ENCODE measurements at places on chromosomes 16 and 17.

- peak; percentile 28 for DNase-seq
Observed at GRCh38 chr17:3744014-3744413, 20.3 kb downstream of the HASPIN start.

DNA sequence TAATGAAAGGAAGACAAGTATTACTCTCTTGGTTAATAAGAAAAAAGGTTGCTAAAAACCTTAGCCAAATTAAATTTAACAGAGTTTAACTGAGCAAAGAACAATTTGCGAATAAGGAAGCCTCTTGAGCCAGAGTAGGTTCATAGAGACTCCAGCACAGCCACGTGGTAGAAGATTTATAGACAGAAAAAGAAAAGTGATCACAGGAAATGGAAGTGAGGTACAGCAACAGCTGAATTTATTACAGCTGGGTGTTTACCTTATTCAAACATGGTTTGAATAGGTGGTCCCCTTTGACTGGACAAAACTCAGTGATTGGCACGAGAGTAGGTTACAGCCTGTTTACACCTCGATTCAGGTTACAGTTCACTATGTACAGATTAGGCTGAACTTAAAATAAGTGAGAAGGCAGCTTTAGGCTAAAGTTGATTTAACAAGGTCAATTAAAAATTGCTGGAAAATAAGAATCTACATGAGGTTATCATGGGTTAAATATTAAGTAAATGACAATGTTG is 3.3 kb upstream of the CCL15 start:
- DNase-seq = no peak

- DNase-seq = peak; percentile 71
Observed at GRCh38 chr17:17694169-17695081, 13.2 kb downstream of the RAI1 start.

DNA sequence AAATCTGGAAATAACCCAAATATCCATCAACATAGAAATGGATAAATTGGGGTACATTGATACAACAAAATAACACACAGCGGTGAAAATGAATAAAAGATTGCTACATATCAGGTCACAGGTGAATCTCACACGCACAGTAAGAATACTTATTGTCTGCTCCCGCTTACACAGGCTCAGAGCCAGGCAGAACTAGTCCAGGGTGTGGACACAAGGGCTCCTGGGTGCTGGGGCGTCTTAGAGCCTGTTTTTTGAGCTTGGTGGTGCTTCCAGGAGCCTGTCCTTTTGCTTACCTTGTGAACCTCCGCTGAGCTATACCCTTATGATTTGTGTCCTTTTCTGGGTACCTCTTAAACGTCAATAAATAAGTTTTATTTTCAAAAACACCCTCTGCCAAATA is 19.8 kb upstream of the C16orf74 start:
- no peak for DNase-seq

DNA sequence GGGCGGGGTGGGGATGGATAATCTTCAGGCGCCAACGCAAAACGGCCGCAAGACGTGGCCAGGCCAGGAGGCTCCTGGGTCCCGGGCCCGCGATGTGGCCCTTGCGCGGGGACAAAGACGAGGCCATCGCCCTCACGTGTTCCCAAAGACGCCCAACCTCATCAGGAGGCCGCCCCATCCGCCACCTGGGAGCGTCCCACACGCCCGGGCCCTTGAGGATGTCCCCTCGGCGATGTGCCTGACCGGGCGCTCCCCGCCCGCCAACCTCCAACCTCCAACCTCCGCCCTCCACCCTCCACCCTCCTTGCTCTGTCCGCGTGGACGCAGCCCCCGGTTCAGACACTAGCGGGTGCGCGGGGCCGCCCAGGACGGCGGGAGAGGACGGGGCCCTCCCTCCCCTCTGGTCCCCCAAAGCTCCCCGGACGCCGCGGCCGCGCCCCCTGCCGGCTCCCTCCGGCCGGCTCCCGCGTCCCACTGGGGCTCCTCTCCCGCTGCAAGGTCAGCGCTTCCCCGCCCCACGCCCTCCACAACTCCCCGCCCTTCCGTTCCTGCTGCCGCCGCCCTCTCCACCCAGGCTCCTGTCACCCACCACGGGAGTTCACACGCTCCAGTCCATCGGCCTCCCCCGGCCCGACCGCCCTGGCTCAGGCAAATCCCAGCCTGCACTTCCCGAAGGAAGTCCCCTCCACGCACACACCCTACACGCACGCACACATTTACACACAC is 250.8 kb upstream of the RPL38 start:
- no peak for DNase-seq

- peak; percentile 35 for DNase-seq
Observed at GRCh38 chr17:60524463-60525327, 1.3 kb downstream of the APPBP2 start.

DNA sequence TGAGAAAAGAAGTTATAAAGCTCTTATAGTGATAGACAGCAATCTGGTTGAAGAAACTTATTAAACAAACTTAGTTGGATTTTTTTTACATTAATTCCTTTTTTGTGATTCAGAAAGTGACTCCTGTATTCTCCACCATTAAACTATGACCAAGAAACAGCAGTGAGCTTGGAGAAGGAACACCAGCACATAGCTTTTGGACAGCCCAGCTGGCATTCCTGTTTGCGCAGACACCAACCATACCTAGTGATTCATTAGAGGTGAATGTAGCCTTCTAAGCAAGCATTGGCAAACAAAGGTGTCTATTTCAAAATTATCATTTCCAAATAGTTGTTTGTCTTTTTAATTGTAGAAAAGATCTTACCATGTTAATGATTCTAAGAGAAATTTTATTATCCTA is 94.4 kb downstream of the STXBP4 start:
- DNase-seq = peak; percentile 42

DNA sequence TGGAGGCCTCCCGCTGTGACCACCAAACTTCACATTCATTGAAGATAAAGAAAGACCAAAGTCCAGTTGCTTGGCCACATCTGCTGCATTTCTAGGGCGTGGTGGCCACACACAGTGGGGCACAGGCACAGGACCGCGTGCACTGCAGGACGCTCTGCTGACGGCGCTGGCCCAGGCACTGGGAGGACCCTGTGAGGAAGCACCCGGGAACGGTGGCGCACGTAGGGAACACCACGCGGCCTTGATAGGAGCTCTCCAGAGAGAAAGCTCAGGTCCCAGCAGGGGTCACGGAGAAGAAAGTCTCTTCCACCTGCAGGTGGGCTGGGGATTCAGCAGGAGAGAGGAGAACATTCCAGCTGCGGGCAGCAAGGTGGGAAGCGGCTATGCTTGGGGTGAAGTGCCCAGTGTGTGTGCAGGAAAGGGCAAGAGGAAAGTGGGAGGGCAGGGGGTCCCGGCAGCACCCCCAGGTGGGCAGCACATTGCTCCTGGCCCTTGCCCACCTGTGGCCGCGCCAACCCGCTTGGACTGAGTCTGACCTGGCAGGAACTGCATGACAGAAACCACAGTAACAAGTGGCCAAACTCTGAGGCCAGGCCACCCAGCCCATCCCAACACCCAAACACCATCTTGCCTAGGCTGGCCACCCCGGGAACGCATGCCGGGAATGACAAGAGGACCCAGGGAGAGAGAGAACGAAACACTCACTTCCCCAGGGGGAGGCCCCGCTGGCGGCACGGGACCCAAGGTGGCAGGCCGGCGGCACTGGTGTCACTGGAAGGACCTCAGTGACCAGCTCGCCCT is 32.8 kb downstream of the TBC1D16 start:
- DNase-seq = no peak

- no peak for DNase-seq
Observed at GRCh38 chr17:76481071-76481655, 13.8 kb downstream of the AANAT start.

- no peak for DNase-seq
Observed at GRCh38 chr16:58518980-58519368, 3.7 kb downstream of the SETD6 start.

DNA sequence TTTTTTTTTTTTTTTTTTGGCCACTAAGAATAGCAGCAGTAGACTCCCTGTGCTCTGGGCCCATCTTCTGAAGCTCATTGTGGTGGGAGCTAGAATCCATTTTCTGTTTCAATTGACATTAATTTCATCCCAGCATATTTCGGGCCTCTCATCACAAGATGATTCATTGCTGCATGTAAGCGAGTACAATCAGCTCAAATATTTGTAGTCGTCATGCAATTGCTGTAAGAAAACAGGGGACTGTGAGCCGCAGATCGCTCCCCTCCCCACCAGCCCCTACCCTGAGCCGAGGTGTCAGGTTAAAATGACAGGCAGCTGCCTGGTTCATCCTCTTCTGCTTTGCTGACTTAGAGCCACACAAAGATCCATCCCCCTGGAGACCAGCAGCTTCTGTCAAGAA is 358.8 kb upstream of the CDH5 start:
- DNase-seq = peak; percentile 87

DNA sequence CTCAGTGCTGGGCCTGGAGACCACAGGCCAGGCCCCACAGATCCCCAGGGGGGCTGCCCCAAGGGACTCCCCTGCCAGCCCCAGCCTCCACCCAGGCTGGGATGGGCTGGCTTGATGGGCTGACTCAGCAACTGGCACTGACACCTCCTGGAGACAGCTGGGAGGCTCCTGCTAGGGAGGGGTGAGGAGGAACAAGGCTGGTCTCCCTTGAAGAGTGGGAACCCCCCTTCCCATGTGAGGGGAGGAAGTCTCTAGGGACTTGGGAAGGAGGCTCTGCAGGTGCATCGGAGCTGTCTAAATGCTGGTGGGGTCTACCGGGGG is 10.4 kb downstream of the NHERF1 start:
- DNase-seq = no peak

- peak; percentile 88 for DNase-seq
Observed at GRCh38 chr16:66608241-66609138, 4.0 kb downstream of the CMTM3 start.

DNA sequence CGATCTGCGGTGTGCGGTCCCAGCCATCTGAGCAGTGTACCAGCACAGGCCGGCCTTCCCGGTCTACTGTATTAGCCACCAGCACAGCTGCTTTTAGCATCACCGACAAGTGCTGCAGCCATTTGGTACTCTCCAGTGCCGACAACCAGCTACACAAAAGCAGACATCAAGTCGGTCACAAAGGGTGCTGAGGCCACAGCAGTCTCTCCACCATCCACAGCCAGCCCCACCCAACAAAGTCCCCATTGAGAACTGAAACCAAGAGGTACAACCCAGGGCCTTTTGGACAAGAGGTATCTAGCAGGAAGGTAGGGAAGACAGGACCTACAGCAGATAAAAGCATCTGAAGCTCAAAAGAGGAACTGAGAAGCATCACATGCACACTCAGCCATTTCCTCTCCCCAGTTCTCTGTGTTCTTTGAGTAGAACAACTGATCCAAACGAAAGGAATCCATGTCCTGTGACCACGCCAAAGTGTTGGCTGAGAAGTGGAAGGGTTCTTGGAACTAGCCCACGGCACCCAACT is 9.5 kb downstream of the MTMR4 start:
- no peak for DNase-seq

DNA sequence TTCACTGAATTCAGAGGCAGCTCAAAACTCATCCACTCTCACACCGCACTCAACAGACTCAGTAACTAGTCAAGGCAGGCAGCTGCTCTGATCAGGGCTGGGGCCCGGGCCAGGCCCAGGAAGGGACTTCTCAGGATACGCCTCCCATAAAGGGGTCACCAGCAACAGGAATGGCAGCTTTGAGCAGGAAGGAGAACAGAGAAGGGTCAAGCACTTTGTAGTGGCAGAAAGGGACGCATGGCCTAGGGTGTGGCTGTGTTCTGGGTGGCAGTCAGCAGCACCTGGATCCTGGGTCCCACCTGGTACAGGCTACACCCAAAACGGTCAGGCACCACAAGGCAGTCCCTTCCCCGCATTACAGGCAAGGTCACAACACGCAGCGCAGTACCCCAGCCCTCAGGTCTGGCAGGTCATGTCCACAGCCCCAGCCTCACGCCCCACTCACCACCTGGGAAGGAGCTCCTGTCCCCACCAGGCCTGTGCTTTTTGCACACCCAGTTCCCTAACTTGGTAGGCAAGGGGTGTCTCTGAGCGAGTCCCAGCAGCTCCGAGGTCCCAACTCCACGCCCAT is 99.7 kb downstream of the ZNF778 start:
- no peak for DNase-seq

DNA sequence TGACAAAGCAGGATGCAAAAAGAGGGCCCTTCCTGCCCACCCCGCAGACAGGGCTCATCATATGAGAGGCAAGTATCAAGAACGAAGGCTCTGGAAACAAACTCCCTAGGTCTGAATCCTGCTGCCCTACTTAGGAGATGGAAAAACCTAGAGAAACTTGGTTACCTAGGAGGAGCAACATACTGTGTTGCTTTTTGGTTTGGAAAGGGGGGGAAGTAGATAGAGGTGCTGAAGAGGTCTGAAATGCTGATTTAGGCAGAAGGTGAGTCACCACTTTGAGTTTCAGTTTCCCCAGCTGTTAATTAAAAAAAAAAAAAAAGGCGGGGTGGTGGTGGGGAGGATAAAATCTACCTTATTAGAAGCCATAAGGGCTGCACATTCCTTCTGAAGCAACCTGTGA is 1.5 kb downstream of the N4BP1 start:
- peak; percentile 42 for DNase-seq

DNA sequence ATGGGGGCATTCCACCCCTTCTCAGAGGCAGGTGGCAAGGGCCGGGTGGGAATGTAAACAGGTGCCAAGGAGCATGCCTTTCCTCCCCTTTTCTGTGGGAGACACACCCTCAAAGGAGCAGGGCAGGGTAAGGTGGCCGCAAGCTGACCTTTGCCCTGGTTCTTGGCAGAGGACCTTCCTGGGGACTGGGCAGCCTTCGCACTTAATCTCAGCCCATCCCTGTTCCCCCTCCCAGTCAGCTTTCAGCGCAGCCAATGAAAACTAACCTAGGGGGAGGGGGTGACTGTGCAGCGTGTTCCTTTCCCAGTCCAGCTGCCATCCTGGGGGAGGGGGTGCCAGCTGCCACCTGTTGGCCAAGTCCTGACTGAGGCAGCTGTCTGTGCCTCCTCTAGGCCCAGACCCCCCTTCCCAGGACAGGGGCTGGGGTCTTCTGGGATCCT is 2.8 kb downstream of the TRAF4 start:
- no peak for DNase-seq

- peak; percentile 53 for DNase-seq
Observed at GRCh38 chr17:15654886-15655561, 29.1 kb downstream of the TRIM16 start.

DNA sequence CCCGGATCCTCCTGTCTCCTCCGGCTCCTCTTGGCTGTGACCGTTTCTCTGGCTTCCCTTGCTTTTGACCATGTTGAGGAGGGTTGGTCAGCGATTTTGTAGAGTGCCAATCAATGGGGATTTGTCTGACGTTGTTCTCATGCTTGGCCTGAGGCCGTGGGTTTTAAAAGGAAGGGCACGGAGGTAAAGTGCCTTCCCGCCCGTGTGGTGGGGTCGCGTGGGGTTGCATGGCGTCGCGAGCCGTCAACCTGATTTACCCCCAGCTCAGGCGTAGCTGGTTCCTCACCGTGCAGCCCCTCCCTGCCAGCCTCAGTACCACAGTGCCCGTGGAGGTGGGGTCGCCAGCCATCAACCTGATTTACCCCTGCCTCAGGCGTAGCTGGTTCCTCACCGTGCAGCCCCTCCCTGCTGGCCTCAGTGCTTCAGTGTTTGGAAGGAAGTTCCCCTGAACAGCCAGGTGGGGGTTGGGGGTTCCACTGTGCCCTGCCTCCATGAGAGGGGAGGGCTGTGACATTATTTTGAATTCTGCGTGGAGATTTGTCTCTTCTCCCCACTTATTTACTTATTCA is 5.0 kb downstream of the TPSAB1 start:
- no peak for DNase-seq
